ENCODE measurements at places on chromosomes 6 and 20.

DNA sequence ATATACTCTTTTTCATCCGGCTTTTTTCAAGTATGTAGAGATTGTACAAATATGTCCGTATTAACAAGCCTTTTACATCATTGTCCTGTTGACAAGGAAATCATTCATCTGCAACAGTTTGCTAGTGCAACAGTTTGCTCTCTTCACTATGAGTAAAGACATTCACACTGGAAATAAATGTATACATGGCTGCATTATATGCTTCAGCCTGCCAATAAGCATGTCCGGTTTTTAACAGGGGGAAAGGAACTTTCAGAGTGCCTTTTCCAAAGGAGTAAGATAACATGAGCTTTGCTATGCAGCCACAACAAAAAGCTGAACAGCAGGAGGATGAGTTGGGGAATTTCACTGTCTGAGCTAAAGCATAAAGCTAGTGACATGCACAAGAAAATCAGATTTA, 99.4 kb upstream of the ADTRP start:
- no peak for DNase-seq

GRCh38 chr20:58708246-58708931, 15.8 kb downstream of the NPEPL1 start:
- DNase-seq: no peak

GRCh38 chr20:32112841-32113240, 3.3 kb downstream of the TM9SF4 start:
- no peak for DNase-seq

DNA sequence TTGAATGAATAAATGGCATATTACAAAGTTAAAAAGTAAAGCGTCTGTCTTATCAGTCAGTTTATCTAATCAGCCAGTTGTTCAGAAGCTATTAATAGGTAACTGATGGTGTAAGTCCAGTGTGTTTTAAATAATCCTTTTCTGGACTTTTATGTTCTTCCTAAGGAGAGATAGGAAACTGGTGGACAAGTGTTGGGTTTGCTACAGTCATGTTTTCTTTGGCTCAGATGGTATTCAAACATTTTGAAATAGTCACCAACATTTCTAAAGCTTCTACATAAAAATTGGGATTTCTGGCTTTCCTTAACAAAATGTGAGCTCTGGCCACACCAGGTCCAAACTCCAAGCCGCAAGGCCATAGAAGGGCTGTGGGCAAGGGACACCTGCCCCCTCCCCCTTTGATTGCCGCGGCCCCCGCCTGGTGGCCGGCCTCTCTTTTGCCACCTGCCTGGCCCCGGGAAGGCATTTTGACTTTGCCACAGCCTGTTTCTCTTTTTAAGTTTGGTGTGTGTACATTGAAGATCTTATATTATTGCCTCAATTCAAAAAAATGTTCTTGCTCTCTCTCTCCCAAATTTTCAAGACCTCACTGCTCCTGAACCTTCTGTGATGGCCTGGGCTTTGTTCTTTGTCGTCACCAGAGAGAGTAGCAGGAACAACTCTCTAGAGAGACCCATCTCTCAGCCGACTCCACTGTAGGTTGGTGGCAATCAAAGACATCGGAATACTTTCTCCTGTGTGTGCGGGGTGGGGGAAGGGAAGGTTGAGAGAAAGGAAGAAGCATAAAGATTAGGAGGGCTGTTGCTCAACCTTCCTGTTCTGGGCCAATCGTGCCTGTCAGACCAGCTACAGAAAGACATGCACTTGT, 84.0 kb upstream of the ZNF217 start:
- DNase-seq: no peak

DNA sequence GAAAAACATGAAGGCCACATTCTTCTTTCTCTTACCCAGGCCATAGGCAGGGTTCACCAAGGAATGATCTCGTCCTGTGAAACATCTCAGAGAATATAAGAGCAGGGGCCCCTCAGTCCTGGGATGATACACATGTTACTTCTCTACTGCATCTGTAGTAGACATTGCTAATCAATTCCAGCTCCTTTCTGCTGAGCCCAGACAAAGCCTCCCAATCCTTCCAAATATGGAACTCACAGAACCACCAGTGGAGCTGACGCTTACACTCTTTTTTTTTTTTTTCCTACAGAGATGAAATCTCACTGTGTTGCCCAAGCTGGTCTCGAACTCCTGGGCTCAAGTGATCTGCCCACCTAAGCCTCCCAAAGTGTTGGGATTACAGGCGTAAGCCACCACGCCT, 9.1 kb downstream of the SNTA1 start:
- no peak for DNase-seq

GRCh38 chr6:14211562-14211942, 94.0 kb downstream of the CD83 start:
- no peak for DNase-seq

DNA sequence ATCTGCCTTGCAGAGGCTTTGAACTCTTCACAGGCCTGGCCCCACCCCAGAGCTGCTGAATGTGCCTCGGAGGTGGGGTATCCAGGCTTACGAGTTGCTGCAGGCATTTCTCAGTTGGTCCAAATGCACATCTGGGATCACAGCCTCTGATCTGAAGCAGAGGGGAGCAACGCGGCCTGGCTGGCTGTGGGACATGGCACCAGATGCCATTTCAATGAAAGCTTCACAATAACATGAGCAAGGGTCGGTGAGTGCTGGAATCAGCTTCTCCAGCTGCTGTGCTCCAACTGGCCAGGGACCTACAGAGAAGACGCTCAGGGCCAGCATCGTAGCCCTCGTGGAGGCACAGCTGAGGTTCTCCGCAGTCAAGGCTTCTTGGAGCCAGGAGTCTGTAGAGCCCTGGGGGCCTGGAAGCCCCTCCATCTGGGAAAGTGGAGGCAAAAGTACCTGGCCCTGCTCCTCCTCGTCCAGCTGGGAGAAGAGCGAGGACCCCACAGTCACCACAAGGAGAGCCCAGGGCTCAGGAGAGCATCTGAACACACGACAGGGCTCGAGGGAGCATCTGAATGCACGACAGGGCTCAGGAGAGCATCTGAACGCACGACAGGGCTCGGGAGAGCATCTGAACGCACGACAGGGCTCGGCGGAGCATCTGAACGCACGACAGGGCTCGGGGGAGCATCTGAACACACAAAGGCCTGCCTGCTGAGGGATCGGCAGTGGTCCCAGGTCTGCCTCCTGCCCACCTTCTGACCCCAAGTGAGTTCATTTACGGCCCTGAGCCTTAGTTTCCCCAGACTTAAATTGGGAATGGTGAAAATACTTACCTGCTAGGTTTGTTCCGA, 165.2 kb downstream of the DLL1 start:
- DNase-seq: no peak

GRCh38 chr6:100230115-100230952, 234.4 kb downstream of the SIM1 start:
- DNase-seq: no peak

DNA sequence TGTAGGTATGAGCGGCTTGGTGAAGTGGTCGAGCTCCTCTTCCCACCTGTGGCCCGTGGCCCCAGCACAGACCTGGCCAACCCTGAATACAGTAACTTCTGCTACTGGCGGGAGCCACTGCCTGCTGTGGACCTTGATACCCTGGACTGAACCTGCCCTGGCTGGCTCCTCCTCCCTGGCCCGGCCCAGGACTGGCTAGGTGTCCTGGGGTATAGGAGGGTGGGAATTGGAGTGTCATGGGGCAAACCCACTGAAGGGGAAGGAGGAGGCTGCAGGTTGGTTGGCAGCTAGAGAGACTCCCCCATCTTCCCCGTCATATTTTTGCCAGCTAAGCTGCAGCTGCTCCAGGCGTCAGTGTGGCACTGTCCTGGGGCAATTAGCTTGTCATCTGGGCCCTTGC, 7.9 kb downstream of the EMILIN3 start:
- no peak for DNase-seq

DNA sequence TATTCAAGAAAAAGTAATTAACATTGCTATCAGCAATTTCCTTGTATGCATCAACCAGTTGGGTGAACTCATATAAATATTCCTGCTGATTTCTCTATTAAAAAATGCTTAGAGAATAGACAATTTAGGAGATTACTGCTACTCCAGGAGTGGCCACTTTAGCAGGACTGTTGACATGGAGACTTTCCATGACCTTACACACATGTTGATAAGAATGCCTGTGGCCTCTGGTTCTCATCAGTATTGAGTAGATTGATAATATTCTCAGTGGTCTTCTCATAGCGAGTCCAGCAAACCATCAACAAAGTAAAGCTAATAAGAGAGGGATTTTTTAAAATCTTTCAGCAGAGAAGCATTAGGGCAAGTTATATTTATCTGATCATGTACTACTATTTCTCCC, 208.4 kb upstream of the MARCKS start:
- DNase-seq: no peak

GRCh38 chr6:35710241-35710847, 21.6 kb upstream of the FKBP5 start:
- no peak for DNase-seq

DNA sequence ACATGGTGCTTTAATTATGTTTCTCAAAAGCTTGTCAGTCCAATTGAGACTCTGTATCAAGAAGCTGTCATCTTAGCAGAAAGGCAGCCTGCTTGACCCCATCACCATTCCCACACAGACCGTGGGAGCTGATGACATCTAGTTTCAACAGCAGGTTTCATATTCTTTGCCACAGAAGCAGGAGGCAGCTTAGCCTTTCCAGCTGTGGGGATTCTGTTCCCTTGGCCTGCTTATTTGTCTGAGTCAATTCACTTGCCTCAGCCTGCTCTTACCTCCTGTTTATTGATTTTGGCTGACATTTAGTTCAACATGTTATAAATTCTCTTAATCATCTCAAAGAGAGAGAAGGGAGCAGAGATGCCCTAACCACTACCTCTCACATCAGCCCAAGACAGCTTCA, 527.7 kb downstream of the ADGRB3 start:
- no peak for DNase-seq

DNA sequence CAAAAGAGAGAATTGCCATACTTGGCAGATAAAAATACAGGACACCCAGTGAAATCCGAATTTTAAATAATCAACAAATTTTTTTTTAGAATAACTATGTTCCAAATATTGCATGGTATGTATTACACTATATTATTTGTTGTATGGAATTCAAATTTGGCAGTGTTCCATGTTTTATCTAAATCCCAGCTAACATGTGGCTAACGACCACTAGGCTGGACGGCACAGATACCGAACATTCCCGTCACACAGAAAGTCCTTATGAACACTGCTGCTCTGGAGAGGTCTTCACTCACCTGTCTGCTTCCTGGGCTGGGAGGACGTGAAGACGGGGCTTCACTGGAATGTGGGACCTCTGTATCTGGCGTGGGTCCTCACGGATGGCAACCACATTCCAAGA, 32.8 kb downstream of the SNX5 start:
- no peak for DNase-seq

DNA sequence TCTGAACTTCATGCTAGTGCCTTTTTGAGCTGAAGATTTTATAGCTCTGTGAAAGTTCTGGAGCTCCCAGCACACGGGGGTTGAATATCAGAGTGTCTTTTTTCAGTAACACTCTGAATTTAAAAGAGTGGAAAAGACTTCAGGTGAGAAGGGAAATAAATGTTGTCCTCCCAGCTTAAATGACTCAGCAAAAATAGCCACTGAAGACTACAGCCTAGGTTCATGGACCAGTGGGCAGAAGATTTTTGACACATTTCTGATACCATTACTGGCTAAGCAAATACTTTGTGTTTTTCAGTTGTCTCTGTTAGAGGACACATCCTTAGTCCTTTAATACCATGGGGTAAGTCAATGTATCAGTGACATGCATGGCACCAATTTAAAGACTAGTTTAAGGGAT, 338.5 kb upstream of the SPTLC3 start:
- no peak for DNase-seq

- no peak for DNase-seq
Measured at GRCh38 chr6:127796713-127797112, 104.1 kb downstream of the THEMIS start.

GRCh38 chr6:47162793-47163192, 120.7 kb upstream of the ADGRF1 start:
- DNase-seq: no peak

DNA sequence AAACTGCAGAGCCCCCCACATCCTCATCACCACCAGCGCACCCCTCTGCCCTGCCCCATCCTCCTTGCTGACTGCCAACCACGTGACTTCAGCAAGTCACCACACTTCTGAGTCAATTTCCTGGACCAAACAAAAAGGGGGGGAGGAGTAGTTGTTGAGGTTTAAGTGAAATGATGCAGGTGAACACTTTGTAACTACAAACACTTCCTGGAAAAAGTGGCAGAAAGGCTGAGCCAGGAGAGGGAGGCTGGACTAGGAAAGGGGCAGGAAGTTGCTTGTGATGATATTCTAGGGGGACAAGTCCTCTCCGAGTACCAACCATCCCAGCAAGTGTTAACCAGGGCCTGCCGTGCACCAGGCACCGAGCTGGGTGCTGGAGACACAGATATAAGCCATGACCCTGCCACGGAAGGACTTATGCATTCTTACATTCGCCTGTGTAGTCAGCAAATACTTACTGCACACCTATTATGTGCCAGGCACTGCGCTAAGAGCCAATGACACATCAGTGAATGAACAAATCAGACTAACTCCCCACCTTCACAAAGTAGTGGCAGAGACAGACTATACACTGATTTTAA, 67.3 kb downstream of the PREX1 start:
- DNase-seq: no peak

DNA sequence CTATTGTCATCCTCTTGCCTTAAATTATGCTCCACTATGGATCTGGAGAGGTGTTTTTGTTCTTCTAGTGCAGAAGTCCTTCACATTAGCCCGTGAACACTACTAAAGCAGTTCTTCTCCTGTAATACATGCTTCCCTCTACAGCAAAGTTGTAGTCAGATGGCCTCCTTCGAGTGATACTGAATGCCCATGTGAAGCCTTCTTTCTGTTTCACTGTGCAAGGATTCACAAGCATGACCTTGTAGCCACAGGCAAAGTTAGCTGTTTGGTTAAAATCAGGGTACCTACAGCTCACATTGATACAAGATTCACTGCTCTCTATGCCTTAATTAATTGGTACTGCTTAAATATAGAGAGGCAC, 47.6 kb downstream of the ARHGAP18 start:
- no peak for DNase-seq

Data from fibroblast of skin of left biceps (primary cell).